ENCODE measurements at places on chromosomes 11 and 22. TPM values are rescaled to one million over a fixed set of nuclear protein-coding genes. Genes with fewer than 3 reads are reported as not detected.

GRCh38 chr11:83680321-83680720, 394.2 kb upstream of the CCDC90B start:
- DNase-seq, result peak; percentile 69

DNA sequence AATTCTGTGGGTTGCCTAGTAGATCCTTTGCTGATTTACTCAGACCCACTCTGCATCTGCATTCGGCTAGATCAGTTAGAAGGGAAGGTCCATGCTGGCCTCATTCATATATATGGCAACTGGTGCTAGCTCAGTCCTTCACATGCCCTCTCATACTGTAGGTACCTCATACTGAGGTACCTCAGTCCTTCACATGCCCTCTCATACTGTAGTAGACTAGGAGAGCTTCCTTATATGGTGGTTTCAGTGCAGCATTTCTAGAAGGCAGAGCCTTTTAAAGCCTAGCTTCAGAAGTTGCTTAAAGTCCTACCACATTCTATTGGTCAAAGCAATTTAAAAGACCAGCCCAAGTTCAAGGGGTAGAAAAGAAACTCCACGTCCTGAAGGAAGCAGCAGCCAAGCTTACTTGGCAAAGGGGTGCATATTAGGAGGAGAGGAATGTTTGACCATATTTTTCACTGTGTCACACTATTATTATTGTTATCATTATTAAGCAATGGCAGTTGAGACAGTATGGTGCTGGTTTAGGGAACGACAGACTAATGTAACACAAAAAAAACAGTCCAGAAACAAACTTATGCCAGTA, 356.4 kb downstream of the DYNC2H1 start:
- no peak for DNase-seq

DNA sequence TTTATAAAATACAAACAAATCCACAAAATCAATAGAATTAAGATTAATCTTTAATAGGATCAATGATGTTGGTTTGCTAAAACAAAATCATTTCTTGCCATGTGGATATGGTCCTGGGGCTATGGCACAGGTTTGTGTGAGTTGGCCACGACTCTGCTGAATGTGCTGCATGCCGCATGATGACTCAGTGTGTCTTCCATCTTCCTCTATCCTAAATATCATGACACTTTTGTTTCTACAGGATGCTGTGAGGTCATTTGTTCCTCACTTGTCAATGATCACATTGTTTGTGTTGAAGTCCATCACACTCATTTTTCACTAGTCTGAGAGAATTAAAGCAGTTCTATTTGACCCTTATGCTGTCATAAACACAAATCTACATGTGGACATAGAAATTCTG, 167.2 kb upstream of the ZBED5 start:
- no peak for DNase-seq

GRCh38 chr11:119406005-119406404, 17.0 kb downstream of the THY1 start:
- DNase-seq, result peak; percentile 70

GRCh38 chr11:65279741-65280440, 18.1 kb downstream of the POLA2 start:
- DNase-seq, result no peak

DNA sequence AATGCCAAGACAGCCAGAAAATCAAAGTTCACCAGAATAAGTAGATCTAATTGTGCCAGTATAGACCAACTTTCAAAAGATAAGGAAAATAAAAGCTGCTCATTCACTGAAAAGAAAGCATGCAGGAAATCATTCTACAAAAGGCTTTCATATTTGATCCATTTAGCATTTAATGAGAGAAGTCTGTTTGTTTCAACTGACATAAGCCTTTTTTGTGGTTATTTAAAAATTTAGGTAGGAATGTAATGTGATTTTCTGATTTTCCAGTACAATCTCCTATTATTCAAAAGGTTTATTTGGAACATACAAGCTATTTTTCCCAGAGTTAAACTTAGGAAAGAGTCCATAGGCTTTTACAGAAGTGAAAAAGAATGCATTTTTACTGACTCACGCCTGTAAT, 92.7 kb downstream of the SBF2 start:
- no peak for DNase-seq

DNA sequence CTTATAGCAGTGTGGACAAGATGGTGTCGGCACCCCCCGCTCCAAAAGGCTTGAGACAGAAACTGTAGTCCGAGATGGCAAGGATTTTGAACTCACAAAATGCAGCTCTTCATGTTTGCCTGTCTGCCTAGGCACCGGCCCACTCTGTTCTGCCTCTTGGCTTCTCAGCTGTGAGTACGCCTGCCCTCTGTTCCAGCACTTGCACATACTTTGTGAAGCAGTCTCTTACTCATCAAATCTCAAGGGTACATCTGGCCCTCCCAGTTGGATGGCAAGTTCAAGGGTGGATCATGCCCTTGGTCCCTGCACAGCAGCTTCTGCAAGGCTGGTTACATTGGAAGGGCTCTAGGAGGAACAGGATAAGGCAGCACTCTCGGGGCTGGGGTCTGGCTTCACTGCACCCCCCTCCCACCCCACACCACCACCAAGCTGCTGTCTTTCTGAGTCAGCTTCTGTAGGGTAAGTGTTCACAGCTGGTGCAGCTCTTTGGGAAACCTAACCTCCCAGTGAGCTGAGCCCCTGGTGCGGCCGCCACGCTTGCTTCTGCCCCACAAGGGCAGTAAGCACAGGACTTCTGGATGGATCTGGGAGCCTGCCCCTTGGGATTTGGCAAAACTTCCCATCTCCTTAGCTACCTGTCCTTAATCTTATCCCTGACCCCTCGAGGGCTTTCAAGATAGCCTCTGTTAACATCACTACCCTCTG, 37.2 kb downstream of the FAM83F start:
- peak; percentile 76 for DNase-seq

DNA sequence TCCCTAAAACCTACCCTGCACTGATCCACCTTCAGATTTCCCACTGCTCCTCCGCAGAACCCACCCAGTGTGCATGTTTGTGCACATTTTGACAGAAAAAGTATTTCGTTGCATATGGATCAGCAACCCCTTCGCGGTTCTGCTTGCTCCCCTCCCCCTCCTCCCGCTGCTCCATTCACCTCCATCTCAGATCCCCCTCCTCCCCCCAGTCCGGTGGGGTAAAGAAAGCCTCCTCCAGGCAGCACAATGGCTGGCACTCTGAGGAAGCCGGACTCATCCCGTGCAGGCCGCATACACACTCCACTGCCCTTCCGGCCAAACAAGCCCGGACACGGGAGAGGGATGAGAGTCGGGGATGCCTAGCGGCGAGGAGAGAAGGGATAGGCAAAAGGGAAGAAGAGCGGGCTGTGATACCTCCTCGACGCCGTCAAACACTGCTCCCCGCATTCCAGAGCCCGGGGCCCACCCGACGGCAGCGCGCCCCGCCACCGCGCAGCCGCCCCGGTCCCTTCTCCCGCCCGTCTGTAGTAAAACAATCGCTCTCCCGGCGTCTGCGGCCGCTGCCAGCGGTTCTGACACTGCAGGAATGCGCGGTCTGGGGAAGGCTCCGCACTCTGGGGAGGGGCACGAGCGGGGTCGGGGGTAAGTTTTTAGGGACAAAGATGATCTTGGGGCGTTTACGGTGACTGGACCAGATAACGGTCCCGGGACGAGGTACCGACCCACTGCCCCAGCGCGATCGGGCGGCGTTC, 915 bp downstream of the FEZ1 start:
- DNase-seq, result no peak

GRCh38 chr11:10282117-10282516, 11.9 kb downstream of the SBF2 start:
- no peak for DNase-seq

- no peak for DNase-seq
Measured at GRCh38 chr22:46064966-46065666, 85.2 kb upstream of the PPARA start.

DNA sequence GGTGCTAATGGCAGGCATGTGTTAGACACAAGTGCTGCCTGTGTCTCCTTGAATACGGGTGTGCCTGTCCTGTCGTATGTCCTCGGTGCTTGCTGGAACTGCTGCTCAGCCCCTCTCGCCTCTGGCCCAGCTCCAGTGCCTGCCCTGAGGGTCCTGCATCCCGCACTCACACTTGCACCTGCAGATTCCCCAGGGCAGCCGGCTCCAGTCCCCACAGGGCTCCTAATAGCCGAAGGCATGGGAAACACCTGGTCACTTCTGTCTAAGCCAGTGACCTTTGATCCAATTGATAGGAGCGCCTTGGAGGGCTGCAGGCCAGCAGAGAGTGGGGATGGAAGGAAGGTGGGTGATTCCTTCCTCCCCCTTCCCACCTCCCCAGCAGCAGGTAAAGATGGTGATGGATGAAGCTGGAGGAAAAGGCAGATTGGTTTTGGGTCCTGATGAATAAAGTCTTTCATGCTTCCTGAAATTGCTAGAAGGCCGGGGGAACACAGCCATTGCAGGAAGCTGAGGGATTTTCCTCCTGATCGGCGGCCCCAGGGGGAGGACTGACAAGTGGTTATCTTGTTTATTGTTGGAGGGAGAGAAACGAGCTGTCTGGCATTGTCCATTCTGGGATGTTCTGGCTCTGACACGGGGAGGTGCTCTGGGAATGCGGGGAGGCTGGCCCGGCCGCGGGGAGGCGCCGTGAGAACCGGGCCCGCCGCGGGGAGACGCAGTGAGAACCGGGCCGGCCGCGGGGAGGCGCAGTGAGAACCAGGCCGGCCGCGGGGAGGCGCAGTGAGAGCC, 110.9 kb upstream of the B3GAT1 start:
- no peak for DNase-seq

GRCh38 chr11:128195057-128195751, 392.2 kb downstream of the ETS1 start:
- no peak for DNase-seq

DNA sequence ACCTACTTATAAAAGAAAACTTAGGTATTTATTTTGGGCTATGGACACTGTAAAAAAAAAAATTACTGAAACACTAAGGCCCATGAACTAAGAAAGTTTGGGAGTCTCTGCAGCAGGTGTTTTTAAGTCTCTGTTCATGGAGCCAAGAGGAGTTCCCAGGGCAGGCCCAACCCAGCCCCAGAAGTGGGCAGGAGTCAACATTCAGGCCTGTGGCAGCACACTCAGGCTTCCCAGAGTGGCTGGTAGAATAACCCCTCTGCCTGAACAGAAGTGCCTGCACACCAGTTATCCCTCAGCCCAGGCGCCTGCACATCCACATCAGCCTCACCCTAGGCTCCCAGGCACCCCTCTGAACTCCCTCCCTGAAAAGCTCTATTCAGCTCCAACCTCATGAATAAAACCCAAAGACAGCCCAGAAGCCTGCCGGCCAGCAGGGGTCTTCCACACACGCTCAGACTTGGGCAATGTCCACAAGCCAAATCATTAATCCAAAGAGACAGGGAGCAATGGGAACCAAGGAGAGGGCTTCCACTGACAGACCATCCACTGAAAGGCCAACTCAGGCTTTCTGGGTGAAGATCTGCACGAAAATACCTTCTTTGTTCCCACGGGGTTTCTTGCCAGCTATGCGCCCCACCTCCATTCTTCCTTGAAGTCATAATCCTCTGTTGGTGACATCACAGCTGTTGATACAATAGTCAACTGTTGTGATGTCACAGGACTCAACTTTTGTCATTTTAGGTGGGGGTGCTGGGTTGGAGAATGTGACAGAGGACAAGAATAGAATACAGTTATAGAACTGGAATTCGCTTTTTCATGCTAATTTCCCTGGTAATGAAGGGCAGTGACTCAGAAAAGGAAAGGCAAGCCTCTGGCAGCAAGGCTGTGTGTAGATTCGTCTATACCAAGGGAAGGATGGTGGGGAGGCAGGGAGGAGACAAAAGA, 83.7 kb downstream of the RPL27A start:
- no peak for DNase-seq

DNA sequence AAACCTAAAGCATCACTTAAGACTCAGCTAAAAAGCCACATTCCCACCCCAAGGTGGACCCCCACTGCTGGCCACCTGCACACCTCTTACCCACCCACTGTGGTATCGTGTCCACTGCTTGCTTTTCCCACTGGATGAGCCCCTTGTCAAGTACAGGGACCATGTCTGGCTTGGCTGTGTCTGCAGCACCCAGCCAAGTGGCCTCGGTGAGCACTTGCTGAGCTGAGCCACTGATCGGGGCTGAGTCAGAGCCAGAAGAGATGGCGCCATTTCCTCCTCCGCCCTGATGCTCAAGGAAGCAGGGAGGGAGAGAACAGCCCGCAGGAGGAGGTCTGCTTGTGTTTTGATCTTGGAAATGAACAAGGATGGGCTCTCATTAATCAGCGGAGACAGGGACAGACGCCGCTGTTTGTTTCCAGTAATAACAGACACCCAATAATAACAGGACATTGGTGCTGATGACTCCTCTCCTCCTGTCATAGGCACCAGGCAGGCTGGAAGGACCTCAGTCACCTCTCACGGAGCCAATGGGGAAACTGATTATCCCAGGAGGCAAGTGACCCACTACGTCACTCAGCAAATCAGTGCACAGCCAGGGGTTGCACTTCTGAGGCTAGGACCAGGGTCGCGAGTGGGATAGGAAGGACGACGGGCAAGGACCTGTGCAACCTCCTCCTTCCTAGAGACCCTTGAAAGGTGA, 85.2 kb upstream of the RTL6 start:
- no peak for DNase-seq

DNA sequence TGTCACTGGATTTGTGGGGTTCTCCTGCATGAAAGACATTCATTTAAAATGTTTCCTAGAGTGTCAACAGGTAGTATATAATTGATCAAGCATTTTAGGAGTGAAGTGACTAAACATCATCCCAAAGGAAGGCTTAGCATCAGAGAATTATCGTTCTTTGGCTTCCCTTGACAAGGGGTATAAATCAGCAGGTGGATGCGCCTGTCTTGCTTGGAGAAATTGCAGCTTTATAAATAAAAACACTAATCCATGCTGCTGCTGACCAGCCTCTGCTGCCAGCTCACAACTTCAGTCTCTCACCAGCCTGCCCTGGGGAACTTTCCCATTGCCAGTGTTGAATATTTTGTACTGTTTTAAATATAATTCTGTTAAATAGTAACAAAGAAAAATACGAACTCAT, 1184.7 kb upstream of the TENM4 start:
- DNase-seq, result no peak

RPS25 gene
- total RNA-seq, result 607 TPM

YIF1A gene
- 154 TPM for total RNA-seq

CCDC134 gene
- total RNA-seq, result 4.4 TPM

OR5B21 gene
- 9.3 TPM for total RNA-seq

DDTL gene
- 5.2 TPM for total RNA-seq

SHANK2 gene
- total RNA-seq, result not detected

All from Karpas-422 (cell line).